ENCODE measurements at places on chromosomes 7 and 10.
A peak's percentile ranks its signal among the peaks of the same experiment; 100 is the strongest.

DNA sequence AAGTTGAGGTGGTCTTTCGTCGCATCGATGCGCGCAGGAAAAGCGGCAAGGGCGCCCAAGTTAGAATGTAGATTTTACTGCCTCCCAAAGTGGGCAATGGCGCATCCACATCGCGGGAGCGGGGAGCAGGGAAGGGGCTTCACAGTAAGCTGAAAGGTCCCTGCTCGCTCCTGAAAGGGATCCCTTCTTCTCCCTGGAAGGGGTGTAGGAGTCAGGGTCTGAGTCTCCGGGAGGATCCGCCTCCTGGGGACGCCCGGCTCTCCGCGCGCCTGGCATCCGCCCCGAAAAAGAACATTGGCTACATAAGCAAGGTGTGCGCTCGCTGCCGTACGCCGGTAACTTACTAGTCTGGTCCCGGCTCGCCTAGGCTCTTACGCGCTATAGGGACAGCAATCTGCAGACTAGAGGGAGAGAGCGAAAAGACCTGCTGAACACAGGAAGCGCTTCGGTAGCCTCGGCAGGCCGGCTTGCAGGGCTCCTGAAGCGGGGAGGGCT, 804 bp downstream of the UNC5B start:
- H3K27me3 ChIP-seq, result no peaks in the 10 kb centered on the region
- H3K4me3 ChIP-seq, result peak overlapping the region; percentile 65
- peak overlapping the region; percentile 90 for H3K27ac ChIP-seq

DNA sequence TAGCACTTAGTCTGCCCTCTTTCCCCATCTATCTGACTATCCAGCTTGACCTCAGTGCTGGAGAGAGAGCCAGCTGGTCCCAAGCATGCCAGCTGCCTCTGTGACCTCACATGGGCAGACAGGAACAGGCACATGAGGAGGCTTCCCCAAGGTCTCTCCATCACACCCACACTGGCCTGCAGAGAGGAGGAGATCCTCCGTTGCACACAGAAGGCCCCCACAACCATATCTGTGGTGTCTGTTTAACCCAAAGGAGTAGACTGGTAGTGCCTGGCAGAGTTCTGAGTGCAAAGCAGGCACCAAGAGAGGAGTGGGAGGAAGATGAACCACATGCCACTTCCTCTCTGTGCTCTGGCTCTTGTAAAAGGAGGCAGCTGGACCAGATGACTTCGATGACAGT, 4.8 kb upstream of the ANK3 start:
- no peaks in the 10 kb centered on the region for H3K36me3 ChIP-seq
- H3K27me3 ChIP-seq, result no peaks in the 10 kb centered on the region

GRCh38 chr10:88226891-88227290, 356.2 kb downstream of the RNLS start:
- H3K4me3 ChIP-seq, result no peak overlapping the region
- H3K4me1 ChIP-seq, result no peaks in the 10 kb centered on the region
- no peaks in the 10 kb centered on the region for H3K36me3 ChIP-seq
- H3K27me3 ChIP-seq, result no peaks in the 10 kb centered on the region
- peak overlapping the region; percentile 47 for H3K27ac ChIP-seq

DNA sequence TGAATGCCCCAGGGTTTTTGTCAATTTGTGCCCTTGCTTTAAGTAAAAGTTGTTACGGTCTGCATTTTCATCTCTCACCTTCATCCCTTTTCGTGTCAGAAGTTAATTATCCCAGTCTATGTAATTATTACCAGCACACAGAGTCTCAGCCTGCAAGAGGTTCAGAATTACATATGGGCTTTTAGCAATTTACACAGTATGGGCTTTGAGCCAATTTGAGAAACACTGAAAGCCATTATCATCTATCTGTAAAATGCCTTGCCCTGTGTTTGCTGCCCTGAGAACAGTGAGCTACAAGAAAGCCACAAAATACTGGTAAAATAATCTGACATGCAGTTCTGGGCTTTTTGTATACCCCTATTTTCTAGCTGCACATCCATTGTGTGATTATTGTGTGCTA, 125.6 kb upstream of the STEAP4 start:
- no peak for DNase-seq
- no peak overlapping the region for H3K4me3 ChIP-seq
- H3K27me3 ChIP-seq, result no peaks in the 10 kb centered on the region
- H3K4me1 ChIP-seq, result no peaks in the 10 kb centered on the region
- no peak overlapping the region for H3K27ac ChIP-seq
- H3K36me3 ChIP-seq, result no peaks in the 10 kb centered on the region
